Immature natural killer cell (primary cell): ENCODE measurements at places on chromosomes 3 and 15.

GRCh38 chr15:29316422-29316821 is 46.8 kb upstream of the NSMCE3 start:
- no peak for DNase-seq

GRCh38 chr3:58537412-58538301 is 667 bp upstream of the ACOX2 start:
- no peak for DNase-seq

DNA sequence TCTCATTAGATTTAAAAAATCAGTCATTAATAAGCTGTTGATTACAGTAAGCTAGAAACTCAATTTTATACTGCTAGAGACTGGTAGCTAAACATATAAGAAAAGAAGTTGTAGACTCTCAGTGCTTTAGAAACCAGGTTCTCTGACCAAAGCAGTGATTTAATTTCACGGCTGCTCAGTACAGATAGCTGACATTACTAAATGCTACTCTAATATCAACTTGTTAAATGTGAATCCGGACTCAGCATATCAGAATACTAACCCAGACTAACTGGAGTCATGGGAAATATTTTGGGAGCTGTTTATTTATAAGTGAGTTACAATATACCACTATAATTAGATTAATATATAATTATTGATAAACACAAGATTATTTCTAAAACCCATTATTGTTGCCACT is 80.4 kb downstream of the NEDD4 start:
- DNase-seq, result no peak

- no peak for DNase-seq
Measured at GRCh38 chr15:79003896-79004295, 59.0 kb upstream of the CTSH start.

- no peak for DNase-seq
Measured at GRCh38 chr15:78242128-78242527, 7.8 kb upstream of the ACSBG1 start.
